EH (cell line): ENCODE measurements at places on chromosomes 4 and X.

DNA sequence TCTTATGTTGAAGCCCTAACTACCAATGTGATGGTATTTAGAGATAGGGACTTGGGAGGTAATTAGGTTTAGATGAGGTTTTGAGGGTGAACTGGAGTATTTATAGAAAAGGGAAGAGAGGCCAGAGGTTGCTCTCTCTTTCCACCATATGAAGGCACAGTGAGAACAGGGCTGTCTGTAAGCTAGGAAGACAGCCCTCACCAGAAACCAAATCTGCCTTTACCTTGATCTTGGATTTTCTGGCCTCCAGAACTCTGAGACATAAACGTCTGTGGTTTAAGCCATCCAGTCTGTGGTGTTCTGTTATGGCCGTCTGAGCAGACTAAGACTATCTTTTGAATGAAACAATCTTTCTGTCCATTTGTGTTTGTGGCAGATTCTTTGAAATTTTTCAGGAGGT lies 223.7 kb downstream of the PDHA2 start:
- no peak for DNase-seq

GRCh38 chr4:173534434-173534833 lies 4.4 kb upstream of the HAND2 start:
- no peak for DNase-seq

- DNase-seq: peak; percentile 4
These were observed 1.8 kb downstream of the ZFP92 start for GRCh38 chrX:153412746-153413720.

DNA sequence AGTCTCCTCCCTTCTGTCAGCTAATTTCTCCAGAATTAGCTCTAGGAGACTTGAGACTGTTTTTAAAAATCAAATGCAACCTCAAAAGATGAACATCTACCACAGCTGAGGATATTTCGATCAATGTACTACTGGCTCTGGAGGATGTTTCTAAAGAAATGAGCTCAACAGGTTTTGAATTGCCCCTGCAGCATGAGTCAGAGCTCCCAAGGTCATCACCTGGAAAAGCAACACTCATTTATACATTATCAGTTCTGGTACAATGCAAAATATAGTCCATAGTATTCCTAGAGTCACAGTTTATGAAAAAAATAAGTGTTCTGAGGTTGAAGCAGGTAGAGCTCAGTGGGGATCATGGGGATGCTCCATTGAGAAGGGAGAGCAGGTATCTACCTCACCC lies 50.8 kb upstream of the MCF2 start:
- DNase-seq: no peak

- no peak for DNase-seq
These were observed 59.0 kb downstream of the ELF4 start for GRCh38 chrX:130051176-130051845.

GRCh38 chr4:16082041-16082425 lies 1.8 kb downstream of the PROM1 start:
- no peak for DNase-seq

DNA sequence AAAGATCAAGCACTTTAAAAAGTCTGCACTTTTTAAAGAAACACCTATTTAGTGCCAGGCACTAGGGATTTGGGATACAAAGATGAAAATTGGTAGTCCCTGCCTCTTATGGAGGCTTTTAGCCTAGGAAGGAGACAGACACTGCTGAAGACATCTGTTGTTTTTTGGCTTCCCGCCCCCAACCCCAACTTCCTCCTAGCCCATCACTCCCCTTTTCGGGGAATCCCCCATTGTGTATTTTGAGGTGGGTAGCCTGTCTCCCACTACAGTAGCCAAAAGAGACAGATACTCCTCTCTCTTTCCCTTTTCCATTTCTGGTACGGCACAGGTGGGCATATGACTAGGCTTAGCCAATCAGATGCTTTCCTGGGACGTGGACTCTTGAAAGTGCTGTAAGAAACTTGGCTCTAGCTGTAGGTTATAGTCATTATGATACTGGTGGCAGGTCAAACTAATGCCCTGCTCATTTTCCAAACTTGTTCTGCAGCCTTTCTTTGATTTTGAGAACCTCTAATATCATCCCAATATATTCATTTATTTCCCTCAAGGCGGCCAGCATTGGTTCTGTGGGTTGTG lies 194.6 kb upstream of the RBPJ start:
- no peak for DNase-seq

DNA sequence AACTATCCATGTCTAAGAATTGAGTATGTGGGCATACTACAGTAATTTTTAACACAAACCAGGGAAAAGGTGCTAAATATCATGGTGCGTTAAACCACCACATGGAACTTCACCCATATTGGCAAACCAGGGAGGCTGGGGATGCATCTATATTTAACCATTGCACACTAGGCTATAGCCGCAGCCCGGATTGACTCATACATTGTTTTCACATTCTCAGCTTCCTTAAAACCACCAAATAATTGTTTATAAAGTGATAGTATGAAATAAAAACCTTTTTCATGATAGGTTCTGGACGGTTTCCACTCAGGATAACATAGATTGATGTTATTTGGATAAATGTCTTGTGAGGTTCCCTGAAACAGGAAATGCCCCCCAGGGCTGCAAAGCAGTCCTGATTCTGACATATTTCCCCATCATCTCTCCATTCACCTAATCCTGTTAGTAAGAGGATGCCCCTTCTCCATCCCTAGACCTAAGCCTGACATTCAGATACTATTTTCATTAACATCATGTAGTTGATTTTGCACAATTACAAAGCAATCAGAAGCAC lies 7.9 kb downstream of the COL25A1 start:
- DNase-seq: peak; percentile 6

DNA sequence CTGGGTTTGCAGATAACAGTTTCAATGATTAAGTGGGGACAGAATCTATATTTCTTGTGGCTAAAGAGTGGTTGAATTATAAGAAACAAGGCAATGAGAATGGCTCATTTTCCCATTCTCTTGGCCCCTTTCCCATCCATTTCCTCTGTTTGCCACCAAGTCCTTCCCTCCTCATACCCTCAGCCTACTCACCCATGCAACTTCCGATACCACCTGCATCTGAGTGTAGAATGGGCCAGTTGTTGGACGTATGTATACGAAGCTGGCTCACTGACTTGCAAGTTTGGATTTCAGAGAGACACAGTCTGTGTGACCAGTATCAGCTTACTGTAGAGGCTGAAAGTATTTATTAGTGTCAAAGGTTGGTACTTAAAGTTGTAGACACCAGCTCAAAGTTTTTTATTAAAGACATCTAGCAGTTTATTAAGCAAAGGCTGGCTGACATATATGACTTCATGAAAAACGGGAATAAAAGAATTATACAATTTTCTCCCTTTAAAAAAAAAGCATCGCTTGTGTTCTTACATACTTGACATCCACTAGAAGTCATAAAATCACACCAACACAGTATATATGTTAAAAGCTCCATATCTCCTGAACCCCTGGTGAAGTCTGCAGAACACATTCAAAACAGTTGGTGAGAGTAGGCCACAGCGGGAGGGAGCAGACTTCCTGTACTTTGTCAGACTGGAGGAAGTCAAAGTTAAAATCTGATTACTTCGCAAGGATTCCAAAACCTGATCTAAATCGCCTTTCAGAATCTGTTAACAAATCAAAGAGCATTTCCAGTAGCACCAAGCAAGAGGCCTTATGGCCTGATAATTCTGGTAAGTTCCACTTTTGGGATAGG lies 22.4 kb upstream of the STIM2 start:
- peak; percentile 28 for DNase-seq

DNA sequence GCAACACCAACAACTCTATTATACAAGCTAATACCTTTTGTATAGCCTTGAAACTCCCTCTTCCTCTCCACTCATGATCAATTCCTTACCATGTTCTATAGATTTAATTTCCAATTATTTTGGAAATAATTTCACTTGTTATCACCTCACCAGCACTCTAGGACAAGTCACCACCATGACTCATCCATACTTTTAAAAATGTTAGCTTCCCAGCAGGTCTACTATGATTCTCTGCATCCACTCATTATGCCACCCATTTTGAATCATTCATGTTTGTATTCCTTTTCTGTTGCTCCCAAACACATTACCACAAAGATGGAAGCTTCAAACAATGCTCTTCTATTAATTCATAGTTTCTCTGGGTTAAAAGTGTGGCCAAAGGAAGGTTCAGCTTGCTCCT lies 469.6 kb downstream of the PDGFC start:
- no peak for DNase-seq

GRCh38 chr4:111838406-111838930 lies 306.8 kb upstream of the FAM241A start:
- no peak for DNase-seq

DNA sequence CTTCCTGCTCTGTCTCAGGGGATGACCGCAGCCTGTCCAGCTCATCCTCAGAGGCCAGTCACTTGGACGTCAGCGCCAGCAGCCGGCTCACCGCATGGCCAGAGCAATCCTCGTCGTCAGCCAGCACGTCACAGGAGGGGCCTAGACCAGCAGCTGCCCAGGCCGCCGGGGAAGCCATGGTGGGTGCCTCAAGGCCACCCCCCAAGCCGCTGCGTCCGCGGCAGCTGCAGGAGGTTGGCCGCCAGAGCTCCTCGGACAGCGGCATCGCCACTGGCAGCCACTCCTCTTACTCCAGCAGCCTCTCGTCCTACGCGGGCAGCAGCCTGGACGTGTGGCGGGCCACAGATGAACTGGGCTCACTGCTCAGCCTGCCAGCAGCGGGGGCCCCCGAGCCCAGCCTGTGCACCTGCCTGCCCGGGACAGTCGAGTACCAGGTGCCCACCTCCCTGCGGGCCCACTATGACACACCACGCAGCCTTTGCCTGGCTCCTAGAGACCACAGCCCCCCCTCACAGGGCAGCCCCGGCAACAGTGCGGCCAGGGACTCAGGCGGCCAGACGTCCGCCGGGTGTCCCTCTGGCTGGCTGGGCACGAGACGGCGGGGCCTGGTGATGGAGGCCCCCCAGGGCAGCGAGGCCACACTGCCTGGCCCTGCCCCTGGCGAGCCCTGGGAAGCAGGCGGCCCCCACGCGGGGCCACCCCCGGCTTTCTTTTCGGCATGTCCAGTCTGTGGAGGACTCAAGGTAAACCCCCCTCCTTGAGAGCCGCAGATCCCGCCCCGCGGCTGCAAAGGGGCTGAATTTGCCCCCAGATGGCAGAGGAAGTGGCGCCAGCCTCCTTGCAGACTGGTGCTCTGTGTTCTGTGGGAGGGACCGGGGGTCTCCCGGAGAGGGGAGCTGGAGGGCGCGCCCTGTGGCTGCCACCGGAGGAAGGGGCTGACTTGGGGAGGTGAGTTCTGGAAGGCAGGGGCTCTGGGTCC lies 29.9 kb downstream of the DOK7 start:
- no peak for DNase-seq

- DNase-seq: peak; percentile 7
These were observed 119.1 kb downstream of the PAPSS1 start for GRCh38 chr4:107600983-107601382.

DNA sequence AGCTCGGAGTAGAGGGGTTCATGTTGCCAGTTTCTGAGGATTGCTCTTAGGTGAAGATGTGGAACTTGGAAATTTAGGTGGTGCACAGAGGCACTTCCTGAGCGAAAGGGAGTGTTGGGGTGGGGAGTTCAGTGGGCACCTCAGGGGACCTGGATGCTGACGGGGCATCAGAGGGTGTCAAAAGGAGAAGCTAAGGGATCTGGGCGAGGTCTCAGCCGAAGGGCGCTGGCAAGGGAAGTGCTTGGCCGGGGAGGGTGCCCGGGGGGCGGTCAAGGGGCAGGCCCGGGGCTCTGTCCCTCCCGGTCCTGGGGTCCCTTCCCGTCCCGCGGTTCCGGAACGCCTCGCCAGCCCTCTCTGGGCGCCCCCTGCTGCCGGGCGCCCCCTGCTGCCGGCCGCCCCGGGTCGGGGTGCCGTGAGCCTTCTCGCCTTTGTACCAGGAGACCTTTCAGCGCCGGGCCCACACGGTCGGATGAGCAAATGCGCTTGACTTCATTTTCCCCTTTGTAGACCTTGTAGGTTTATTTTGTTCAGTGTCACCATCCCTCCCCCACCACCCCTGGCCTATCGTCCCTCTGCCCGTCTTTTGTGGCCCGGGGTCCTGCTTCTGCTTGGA lies 3.0 kb upstream of the PHOX2B start:
- no peak for DNase-seq
